ENCODE measurements at places on chromosomes 7 and 10.
A peak's percentile ranks its signal among the peaks of the same experiment; 100 is the strongest.

DNA sequence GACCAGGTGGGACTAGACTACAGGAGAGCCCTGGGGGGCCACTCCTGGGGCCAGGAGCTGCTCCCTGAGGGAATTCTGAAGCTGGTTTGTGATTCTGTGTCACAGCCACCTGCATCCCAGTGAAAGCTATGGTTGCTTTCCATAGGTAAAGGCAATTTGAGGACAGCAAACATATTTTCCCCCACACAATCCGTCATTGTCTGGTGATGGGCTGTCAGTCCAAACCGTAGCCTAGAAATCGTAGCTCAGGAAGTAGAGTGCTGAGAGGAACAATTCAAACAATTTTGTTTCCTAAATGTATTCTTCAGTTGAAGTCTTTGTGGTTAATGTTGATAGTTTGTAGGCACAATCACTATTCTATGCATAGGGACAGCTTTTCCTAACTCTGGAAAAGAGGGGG lies 106.0 kb upstream of the INSYN2A start:
- no peak for DNase-seq

DNA sequence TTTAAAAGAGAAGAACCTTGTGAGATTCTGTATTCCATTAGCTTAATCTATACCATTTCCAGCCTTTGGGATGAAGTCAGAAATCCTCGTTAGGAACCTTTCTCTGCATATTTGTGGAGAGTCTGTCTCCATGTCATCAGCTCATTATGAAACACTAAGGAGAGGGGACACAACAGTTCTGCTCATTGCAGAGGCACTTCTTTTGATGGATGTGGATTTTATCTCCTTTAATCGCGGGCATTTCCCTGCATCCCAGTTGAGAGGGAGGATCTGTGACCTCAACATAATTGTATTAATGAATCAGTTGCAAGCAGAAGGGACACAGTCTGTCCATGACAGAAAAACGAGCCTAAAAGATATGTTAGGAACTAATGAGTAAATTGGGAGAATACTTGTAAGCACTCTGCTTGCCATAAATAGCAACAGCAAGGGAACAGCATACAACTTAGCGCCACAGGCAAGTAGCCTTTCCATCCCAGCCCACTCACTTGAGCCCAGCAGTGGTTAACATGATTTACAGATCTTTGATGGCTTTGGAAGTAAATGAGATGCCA lies 37.9 kb downstream of the SORCS1 start:
- DNase-seq = no peak

DNA sequence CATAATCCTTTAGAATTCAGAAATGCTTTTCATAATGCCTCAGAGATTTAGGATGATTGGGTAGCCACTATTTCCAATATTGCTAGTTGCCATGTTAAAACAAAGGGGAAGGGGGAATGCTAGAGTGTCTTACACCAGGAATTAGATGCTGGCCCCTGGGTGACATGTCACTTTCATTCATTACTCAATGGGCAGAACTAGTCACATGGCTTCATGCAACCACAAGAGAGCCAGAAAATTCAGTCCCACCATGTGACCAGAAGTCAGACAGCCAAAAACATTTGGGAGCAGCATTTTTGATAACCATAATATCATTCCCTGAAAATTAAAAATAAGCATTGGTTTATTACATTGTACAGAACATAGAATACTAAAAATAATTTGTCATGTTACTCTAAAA lies 81.2 kb downstream of the CREB5 start:
- no peak for DNase-seq

- no peak for DNase-seq
Measured at GRCh38 chr10:88198023-88198422, 334.6 kb downstream of the PTEN start.

- no peak for DNase-seq
Measured at GRCh38 chr10:132281915-132282666, 25.7 kb downstream of the STK32C start.

DNA sequence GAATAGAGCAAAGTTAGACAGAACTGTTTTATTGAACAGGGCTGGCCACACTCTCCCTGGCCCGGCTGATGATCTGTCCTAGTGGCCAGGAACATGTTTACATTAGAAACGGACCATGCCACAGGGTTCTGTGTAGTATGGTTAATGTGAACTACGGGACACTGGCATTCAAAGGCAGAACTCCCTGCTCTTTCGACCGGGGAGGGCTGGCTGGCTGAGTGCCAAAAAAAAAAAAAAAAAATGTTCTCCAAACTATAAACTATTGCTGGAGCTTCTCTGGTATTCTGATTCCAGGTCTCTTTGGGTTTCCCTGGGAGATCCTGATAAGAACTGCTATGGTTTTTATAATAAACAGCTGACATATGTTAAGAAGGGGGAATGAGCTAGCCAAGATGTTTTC lies 1262.6 kb upstream of the SORCS1 start:
- no peak for DNase-seq

DNA sequence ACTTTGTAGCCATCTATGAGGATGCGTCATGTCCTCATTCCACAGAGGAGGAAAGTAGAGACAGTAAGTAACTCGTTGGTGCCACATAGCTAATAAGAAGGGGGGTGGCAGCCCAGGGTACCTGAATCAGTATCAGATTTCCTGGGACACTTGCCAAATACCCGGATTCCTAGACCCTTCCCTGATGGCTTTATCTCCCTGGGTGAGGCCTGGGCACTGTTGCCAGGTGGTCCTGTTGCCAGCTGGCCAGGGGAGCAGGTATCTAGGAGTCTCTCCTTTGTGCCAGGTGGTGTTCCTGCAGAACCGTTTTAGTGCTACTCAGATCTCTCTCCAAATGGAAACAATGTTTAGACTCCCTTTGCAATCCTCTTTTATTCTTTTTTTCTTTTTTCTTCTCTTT lies 12.7 kb downstream of the SLC29A3 start:
- DNase-seq = peak; percentile 80

- no peak for DNase-seq
Measured at GRCh38 chr10:129035052-129035827, 431.8 kb upstream of the MGMT start.

- DNase-seq = no peak
Measured at GRCh38 chr10:45433716-45434469, 59.9 kb downstream of the ALOX5 start.

- no peak for DNase-seq
Measured at GRCh38 chr7:41817386-41817785, 114.5 kb upstream of the INHBA start.

DNA sequence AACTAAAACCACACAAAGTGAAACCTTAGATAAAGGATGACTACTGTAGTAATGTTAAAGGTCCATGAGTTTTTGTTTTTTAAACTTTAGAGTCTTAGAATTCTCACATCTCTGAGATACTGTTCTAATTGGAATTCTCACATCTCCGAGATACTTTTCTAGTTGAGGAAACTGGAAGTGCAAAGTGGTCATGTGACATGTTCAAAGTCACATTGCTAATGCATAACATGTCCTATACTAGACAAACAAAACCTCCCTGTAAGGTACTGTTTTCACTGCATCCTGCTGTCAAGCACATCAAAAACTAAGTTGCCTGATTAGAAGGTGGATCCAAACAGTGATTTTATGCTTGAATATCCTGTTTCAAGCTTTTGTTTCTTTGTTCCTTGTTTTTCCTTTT lies 13.9 kb downstream of the TAX1BP1 start:
- DNase-seq = no peak
